ENCODE measurements at places on chromosomes 2 and 18. TPM values are rescaled to one million over a fixed set of nuclear protein-coding genes. Genes with fewer than 3 reads are reported as not detected.

The MYL12A gene
- 844 TPM for total RNA-seq

The MAL gene
- total RNA-seq = not detected

The C2orf80 gene
- total RNA-seq = not detected

The EVA1A gene
- 53.2 TPM for total RNA-seq

The VWA3B gene
- not detected for total RNA-seq

The CASP10 gene
- total RNA-seq = 38.4 TPM

The C2orf78 gene
- total RNA-seq = not detected

The DPYSL5 gene
- total RNA-seq = not detected

The IL1RL2 gene
- total RNA-seq = 0.07 TPM

The NEU2 gene
- not detected for total RNA-seq

The MPV17 gene
- total RNA-seq = 60.1 TPM

The TNFAIP6 gene
- total RNA-seq = not detected

The AFF3 gene
- not detected for total RNA-seq

The SERPINB12 gene
- total RNA-seq = not detected

The ANKRD44 gene
- 15.8 TPM for total RNA-seq

The RNF152 gene
- 35.0 TPM for total RNA-seq

The IL1R1 gene
- 10.9 TPM for total RNA-seq

The SERPINB4 gene
- not detected for total RNA-seq

The SRD5A2 gene
- total RNA-seq = under 0.01 TPM

The ACADL gene
- total RNA-seq = not detected

The COL6A3 gene
- total RNA-seq = 0.72 TPM

The IFT172 gene
- 25.9 TPM for total RNA-seq

Data from thoracic aorta endothelial cell (primary cell).